ENCODE measurements at places on chromosomes 7 and 10. TPM values are rescaled to one million over a fixed set of nuclear protein-coding genes. Genes with fewer than 3 reads are reported as not detected.

MYOF gene
- total RNA-seq = 4.1 TPM

DNA sequence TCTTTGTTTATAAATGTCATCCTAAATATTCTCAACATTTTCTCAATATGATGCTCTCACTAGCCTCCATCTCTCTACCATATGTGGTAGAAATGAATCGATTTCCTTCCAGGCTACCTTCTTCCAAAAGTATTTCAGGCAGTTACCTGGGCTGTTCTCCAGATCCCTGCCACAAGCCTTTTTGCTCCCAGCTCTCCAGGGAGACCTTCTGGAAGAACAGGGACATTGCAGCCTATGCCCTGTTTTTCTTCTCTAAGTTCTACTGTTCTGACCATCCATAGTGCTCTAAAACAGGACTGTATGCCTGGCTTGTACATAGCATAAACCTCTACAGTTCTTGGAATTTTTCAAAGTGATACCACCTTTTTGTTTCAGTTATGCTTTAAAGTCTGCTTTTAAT, 552.8 kb downstream of the ANKRD7 start:
- H3K27ac ChIP-seq = no peak overlapping the region
- no peaks in the 10 kb centered on the region for H3K27me3 ChIP-seq
- H3K4me1 ChIP-seq = no peaks in the 10 kb centered on the region
- no peak for DNase-seq
- H3K36me3 ChIP-seq = no peaks in the 10 kb centered on the region

- H3K4me3 ChIP-seq = no peak overlapping the region
- no peak overlapping the region for H3K27ac ChIP-seq
- DNase-seq = no peak
- no peaks in the 10 kb centered on the region for H3K27me3 ChIP-seq
- H3K4me1 ChIP-seq = no peaks in the 10 kb centered on the region
- H3K36me3 ChIP-seq = no peaks in the 10 kb centered on the region
Observed at GRCh38 chr7:150917969-150918368, 60.2 kb downstream of the KCNH2 start.

DNA sequence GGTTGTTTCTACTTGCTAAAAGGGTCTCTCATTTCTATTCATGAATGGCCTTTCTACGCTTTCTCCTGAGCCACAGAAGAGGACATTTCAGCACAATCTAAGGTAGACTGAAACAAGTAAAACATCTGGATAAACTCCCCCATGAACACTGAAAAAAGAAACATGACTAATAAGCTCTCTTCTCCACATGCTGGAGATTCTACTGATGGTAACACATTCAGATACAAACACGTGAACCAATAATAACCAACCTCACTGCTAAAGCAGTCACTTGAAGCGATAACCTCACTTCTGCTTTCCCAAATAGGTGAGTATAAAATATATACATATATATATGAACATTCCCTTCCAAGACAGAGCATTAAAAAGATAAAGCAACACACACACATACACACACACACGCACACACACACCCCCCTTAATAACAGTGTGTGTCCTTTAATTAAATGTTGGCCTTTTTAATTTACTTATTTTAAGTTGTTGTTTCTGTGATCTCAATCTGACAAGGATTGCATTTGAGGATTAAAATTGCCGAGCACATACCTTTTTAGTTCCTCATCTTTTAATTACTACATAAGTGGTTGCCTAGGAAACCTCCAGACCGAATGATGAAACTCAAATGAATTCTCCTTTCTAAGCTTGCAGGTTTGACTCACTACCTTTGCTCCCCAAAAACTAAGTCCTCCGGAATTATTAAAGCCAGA, 292.4 kb upstream of the KLF14 start:
- H3K27ac ChIP-seq = peak overlapping the region; percentile 52
- H3K27me3 ChIP-seq = no peaks in the 10 kb centered on the region
- DNase-seq = no peak

Data from gastrocnemius medialis (tissue), 4 donors.